Lung microvascular endothelial cell (primary cell): ENCODE measurements at places on chromosomes 7 and 10. TPM values are rescaled to one million over a fixed set of nuclear protein-coding genes. Genes with fewer than 3 reads are reported as not detected.

The NANOS1 gene
- total RNA-seq = 0.22 and 0.60 TPM in 2 replicates

The NRP1 gene
- total RNA-seq = 6.5 and 64.1 TPM in 2 replicates

- DNase-seq = no peak
Measured at GRCh38 chr10:51162002-51162401, 87.7 kb downstream of the PRKG1 start.

DNA sequence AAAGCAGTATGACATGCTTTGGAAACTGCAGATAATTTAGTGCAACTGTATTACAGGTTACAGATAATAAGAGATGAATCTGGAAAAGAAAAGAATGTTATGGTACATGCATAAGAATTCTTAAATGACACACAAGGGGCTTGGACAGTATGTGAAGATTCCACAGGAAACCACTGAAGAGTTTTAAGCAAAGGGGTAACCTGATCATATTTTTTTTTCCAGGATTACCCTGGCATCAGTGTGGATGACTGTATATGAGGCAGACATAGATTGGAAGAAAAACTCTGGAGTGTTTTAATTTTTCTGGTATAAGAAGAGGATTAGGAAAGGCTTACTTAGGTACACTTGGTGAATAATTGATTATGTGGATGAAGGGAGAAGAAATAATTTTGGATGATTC is 8.1 kb downstream of the TFPI2 start:
- no peak for DNase-seq

DNA sequence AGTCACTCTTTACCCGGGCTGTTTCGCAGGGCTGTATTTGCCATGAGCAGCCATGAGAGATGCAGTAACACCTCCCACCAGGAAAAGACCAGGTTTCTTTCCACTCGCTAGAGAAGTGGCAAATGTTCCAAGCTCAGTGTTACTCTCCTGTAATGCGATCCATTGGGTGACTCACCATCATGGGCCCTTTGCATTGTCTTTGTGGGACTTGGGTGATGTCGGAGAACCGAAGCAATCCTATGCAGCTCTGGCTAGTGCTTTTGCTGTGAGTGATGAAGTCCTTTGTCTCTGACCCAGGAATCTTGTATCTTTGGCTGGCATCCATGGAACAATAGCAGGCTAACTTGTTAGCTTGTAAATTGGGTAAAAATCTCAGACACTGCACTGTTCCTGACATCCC is 40.0 kb downstream of the GHRHR start:
- no peak for DNase-seq

GRCh38 chr10:132018446-132018845 is 36.7 kb upstream of the BNIP3 start:
- no peak for DNase-seq
